ENCODE measurements at places on chromosomes 5 and 9.

DNA sequence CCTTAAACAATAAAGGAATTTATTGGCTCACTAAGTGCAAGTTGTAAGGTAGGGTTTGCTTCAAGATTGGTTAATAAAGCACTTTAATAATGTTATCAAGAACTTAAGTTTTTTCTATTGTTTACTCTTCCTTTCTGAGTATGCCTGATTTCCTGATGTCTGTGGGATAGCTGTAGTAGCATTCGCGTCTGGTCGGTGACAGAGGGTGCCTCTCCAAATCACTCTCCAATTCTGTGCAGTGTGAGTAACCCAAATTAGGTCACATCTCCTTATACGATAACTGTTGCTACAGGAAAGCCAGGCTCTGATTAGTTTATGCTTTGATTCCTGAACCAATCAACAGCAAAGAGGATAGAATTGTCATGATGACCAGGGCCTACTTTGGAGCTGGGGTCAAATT, 90.7 kb downstream of the CCDC192 start:
- DNase-seq = no peak

- DNase-seq = no peak
These were observed 233.2 kb downstream of the SPATA31A1 start for GRCh38 chr9:39588500-39589137.

GRCh38 chr9:135661816-135662560, 1.1 kb upstream of the LCN9 start:
- DNase-seq = no peak

DNA sequence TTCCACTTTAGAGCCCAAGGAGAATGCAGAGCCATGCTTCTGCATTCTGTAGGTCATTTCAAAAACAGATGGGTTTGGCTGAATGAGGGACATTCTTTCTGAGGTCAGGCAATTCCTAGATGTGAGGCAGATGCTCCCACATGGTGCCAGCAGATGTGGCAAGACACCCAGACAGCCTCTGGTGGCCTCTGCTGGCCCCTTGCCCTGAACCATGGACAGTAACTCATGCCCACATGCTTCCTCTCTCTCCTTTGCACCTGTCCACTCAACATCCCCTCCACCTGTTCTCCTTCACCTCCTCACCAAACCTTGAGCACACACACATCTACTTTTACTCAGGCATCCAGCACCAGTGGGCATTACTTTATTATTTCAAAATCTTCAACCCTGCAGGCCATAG, 252.3 kb downstream of the DNAH5 start:
- no peak for DNase-seq

- no peak for DNase-seq
These were observed 28.6 kb upstream of the IL7R start for GRCh38 chr5:35828082-35828598.

- no peak for DNase-seq
These were observed 149.2 kb downstream of the DMRTA1 start for GRCh38 chr9:22595805-22596204.

- DNase-seq = no peak
These were observed 310.7 kb downstream of the ASTN2 start for GRCh38 chr9:117104206-117104605.

DNA sequence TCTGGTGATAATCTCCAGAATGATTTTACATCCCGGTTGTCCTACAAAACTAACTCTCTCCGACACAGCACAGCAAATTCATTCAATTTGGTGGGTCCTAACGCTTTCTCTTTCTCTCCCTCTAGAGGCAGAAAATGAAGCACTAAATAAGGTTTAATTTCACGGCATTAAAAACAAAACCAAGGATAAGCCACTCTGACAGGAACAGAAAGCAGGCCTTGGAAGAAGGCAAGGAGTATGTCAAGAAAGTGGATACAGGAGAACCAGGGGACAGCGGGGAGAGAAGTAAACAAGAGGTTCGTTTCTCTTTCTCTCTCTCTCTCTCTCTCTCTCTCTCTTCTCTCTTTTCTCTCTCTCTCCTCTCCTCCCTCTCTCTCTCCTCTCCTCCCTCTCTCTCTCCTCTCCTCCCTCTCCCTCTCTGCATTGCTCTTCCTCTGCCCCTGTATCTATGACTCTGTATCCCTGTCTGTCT, 49.8 kb downstream of the EBF1 start:
- no peak for DNase-seq

GRCh38 chr9:37693260-37693659, 42.5 kb downstream of the FRMPD1 start:
- no peak for DNase-seq

- peak; percentile 17 for DNase-seq
These were observed 34.4 kb upstream of the MRPS30 start for GRCh38 chr5:44774279-44774880.

DNA sequence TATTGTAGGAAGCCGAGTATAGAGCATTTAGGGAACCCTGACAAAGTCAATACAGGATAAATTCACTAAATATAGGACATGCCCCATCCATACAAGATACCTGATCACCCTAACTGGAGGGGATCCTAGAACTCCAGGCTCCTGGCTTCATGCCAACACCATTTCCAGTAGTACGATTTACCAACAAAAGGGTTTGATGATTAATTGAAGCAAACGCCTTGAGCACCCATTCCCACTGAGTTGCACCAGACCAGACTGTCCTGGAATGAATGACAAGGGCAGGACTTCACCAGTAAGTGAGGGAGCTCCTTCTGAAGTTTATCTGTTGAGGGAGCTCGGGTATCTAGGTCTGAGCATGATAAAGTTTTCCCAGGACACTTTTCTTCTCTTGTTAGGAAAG, 327.2 kb upstream of the MSX2 start:
- no peak for DNase-seq

DNA sequence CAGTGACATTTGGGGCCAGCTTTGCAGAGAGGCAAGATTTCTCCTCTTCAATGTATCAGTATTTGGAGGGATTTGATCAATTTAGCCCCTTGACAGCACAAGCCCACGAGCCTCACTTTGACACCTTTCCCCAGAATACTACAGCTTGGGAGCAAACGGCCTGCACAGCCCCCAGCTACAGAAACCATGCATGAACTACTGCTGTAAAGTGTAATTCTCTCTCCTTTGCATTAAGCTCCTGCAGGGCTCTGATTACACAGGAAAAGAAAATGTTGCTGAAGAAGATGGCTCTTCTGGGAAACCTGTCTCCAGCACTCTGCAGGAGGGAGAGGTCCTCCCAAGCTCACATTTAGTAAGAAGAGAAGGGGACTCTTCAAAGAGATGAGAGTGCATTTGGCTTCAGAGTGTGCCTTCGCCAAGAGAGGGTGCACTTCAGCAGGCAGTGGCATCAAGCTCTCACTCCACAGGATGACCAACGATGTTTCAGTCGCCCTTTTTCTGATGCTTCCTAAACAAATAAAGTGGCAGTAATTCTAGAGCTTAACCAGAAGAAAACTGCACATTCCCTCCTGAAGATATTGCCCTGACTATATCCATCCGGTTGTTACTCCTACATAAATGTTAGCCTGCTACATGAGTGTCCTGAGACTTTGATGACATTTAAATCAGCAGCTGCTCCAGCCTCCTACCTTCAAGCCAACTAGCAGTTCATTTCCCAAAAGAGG, 272.2 kb downstream of the AUH start:
- no peak for DNase-seq

GRCh38 chr5:151072630-151073025, 8.2 kb downstream of the TNIP1 start:
- DNase-seq = no peak

- DNase-seq = peak; percentile 37
These were observed 31.8 kb downstream of the MAP1B start for GRCh38 chr5:72138943-72139521.

- no peak for DNase-seq
These were observed 90.8 kb downstream of the SLF1 start for GRCh38 chr5:94709277-94709676.

DNA sequence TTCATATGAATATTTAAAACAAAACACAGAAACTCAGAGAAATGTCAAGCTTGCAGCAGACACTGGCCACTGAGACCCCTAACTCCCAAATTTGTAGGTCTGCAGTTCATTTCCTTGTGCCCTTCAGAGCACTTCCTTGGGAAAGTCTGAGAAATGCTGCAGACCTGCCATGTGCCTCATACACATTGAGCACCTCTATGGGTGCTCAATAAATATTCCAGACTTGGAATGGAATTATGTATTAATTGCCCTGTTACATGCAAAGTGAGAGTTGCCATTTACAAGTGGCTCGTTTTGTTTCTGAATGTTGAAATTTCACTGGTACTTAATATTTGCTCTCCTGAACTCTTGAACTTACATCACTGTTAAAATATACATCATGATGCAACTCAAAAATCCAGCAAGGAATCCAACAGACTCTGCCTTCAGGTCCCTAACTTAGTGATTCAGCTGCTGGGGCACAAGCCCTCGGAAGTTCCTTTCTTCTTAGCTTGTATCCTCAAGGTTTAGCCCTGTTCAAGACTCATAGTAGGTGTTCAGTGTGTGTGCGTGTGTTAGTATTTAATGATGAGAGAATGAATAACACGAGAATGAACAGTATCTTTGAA, 90.6 kb downstream of the PTCD2 start:
- no peak for DNase-seq

GRCh38 chr5:153361735-153362409, 128.6 kb upstream of the GRIA1 start:
- DNase-seq = no peak

- DNase-seq = no peak
These were observed 686.1 kb upstream of the CHD1 start for GRCh38 chr5:99614888-99615287.

DNA sequence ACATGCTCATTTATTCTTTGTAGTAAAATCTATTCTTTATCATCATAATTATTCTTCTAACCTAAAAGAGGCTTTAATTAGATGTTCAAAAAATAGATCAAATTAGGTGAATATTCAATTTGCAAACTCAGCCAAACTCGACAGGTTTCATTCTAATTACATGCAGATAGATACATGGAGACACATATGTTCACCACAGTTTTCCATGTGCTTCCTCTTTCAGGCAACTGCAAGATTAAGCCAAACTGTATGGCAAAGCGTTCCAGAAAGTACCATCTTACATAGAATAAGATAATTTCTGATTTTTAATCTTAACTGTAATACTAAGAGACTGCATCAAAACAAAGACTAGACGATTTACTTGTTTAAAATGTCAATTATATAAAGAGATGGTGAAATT, 868.7 kb upstream of the DMAC1 start:
- DNase-seq = no peak

- peak; percentile 2 for DNase-seq
These were observed 52.7 kb upstream of the TJP2 start for GRCh38 chr9:69121155-69122081.

DNA sequence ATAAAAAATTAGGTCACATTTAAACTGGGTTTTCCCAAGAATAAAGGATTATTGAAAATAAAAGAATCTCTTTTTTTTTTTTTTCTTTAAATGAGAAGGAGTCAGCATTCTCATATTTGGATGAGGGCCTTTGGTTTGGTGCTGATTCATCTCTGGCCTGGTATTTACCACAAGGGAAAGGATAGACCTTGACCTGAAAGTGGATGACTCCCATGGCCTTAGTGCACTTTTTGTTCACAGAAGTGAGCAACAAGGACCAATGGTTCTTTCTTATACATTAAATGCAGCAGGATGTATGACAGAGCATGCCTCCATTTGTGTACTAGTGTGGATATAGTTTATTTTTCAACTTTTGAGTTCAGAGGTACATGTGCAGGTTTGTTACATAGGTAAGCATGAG, 6.9 kb downstream of the YTHDC2 start:
- DNase-seq = no peak

DNA sequence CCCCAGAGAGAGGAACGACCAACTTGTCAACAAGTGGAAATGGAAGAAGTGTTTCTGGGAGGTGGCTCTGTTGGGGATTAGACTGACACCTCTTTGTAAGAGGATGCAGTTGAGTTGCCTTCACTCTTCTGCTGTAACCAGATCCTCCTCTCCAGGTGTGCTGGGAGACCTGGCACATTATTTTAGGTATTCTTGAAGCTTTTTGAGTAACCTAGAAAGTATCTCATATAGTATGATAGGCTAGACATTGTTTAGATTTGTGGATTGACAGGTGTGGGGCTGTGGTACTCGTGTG, 21.6 kb downstream of the SNX30 start:
- no peak for DNase-seq

DNA sequence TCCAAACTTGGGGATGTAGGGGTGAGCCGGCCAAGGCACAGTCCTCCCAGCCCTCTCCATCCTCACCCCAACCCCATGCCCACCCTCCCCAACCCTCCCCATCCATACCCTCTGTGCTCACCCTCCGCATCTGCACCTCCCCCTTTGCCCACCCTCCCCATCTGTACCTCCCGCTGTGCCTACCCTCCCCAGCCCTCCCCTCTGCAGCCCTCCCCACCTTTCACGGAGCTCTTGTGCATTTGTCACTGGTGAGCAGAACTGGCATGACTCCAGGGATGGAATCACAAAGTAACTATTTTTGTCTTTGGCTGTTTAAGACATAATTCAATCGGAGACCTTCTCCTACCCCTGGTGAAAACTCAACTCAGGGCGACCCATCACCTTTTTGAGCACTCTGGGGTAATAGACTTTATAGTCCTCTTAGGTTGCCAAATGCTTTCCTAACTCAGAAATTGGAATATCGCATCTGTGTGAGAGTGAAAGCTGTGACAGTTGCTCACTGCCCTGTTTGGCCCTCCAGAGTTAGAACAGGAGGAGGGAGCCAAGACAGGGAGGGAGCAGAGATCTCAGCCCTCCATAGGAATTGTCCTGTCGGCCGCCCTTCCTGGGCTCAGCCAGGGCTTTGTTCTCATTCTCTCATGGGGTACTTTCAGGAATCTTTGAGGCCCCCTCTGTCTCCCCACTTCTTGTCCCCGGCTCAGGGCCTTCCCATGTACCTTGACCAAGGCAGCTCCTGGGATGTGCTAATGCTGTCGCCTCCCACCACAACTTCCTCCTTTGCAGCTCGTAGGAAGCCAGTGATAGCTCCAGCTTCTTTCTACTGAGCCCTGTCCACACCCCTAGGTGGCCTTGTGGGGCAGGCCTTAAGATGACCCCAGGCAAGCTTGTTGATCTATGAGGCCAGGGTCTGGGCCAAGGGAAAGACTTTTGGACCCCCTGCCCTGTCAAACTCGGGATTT, 36.2 kb downstream of the OTULIN start:
- no peak for DNase-seq

- no peak for DNase-seq
These were observed 2053.1 kb downstream of the EFNA5 start for GRCh38 chr5:105617436-105618215.

DNA sequence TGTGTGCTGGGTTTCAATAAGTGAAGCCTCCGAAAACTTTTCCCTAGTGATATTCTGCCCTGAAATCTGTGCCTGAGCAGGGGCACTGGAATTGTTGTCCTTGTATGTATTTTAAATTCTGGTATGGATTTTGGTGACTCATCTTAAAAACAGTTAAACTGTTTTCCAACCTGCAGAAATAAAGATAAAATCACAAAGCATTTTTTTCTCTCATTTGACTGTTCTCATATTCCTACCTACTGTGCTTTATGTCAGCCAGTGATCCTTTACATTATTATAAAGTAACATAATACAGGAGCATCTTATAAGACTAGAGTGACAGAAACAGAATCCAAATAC, 10.9 kb upstream of the TAF11L2 start:
- DNase-seq = no peak

DNA sequence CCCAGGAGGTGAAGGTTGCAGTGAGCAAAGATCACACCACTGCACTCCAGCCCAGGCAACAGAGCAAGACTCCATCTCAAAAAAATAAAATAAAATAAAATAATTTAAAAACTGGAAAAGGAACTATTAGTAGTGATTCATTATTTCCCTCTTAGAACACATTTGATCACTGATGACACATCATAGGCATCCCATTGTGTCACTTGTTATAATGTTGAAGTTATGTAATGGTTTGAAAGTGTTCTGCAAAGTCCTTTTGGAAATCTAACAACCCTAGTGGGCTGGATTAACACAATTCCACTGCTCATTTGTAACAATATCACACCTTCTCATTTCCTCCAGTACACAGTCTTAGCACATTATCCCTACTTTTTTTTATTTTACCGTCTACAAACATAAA, 81.8 kb upstream of the LMNB1 start:
- DNase-seq = no peak

Data from CMK (cell line).